ENCODE measurements at places on chromosomes 7 and 10. TPM values are rescaled to one million over a fixed set of nuclear protein-coding genes. Genes with fewer than 3 reads are reported as not detected.

Gene CALD1
- 8.5 TPM for total RNA-seq

- no peak for DNase-seq
These were observed 10.2 kb upstream of the ADO start for GRCh38 chr10:62794306-62794705.

- DNase-seq: no peak
These were observed 78.5 kb upstream of the CTTNBP2 start for GRCh38 chr7:117951691-117952280.

DNA sequence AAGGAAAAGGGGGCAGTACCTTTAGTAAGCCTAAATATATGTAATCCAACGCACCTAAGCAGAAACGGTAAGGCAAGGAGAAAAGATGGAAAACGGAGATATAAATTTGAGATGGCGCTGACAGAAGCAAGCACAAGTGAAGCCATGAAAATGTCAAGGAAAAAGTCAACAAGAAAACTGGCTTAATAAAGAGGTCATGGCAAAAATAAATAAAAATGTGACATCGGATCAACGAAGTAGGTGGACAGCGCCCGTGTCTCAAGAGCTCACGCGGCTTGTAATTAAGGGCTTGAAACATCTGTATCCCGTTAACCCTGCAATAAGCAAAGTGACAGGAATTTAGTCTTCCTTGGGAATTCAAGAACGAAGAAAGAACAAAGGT, 611 bp downstream of the NDUFA5 start:
- DNase-seq: no peak

DNA sequence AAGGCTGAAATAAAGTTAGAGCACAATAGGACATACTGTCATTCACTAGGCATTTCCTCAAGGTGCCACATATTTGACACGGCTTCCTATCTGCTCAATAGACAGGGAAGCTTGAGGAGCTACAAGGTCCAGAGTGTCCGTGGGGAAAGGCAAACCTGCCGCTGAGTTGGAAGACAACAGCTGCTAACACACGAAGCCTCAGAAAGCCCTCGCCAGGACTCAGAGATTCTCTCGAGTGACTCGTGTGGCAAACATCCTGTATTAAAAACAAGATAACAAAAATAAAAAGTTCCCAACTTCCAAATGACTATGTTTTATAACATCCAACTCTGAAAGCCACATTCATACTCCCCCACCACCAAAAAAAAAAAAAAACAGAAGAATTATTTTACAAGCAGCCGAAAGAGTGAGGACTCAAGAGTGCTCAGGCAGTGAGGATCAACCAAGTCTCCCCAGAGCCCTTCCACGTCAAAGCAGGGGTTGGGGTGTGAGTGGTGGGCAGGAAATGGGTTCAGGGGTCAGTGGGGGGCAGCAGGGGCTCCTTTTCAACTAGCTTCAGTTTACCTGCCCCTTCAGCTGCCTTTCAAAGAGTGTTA, 67.6 kb downstream of the STK17A start:
- no peak for DNase-seq

Gene IGF2BP3
- 1.1 TPM for total RNA-seq
